ENCODE measurements at places on chromosomes 3 and 15.
A peak's percentile ranks its signal among the peaks of the same experiment; 100 is the strongest.

GRCh38 chr15:38683382-38684242, 119.0 kb upstream of the RASGRP1 start:
- DNase-seq: peak; percentile 21

DNA sequence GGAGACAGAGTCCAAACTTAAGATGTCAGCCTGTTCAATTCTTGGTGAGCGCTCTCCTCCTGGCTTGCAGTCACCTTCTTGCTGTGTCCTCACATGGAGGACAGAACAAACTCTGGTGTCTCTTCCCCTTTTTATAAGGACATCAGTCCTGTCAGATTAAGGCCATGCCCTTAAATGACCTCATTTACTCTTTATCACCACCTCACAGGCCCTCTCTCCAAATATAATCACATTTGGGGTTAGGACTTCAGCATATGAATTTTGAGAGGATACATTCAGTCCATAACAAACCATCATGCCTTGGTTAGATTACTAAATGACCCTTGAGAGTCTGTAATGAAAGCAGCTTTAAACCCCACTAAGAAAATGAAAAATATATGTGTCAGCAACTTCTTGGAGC, 175.2 kb downstream of the TAFA4 start:
- DNase-seq: no peak

- DNase-seq: no peak
These were observed 101.2 kb downstream of the NFKBIZ start for GRCh38 chr3:101950510-101950909.

- DNase-seq: no peak
These were observed 66.3 kb downstream of the TPRG1 start for GRCh38 chr3:189238071-189238470.

GRCh38 chr15:70647396-70647795, 116.0 kb downstream of the UACA start:
- DNase-seq: no peak

DNA sequence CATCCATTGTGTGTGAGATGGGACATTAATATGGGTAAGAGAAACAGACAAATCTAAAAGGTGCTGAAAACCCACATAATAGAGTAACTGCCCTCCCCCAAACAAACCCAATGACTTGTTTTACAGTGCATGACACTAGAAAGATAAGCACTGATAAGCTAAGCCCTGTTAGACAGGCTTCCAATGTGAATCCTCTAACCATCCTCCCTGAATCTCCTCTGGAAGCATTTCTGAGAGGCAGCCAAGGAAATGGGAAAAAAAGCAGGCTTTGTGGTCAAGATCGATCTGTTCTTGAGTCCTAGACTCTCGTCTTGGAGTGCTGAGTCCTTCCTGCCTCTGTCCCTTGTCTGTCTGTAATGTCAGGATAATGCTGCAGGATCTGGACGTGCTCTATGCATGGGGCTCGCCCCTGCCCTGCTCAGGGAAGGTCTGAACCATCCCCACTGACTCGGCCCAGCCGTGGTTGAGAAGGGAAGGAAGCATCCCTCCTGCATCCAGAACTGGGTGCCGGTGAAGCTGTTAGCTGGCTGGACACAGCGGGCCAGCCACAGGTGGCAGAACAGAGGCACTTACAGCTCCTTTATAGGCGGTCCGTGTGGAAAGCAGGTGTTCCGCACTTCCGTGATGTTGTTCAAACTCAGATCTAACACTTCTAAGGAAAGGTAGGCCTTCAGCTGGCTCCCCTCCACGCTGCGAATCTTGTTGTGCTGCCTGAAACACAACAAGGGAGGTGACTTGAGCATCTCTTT, 84.1 kb downstream of the LRIG1 start:
- DNase-seq: no peak

DNA sequence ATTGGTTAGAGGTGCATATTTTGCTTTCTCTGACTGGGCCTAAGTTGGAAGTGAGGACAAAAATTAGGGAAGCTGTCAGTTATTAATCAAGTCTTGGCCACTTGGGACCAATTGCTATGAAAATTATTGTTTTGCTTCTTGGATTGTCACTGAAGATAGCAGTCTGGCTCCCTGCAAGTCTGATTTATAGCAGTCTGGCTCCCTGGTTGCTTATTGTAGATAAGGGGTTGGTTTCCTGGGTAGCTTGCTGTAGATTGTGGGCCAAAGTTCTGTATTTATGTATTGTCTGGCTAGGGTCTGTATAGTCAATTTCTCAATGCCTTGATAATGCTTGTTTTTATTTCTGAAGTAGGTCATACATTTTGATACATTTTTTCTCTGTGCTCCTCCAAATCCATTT, 13.3 kb upstream of the DRD3 start:
- no peak for DNase-seq

DNA sequence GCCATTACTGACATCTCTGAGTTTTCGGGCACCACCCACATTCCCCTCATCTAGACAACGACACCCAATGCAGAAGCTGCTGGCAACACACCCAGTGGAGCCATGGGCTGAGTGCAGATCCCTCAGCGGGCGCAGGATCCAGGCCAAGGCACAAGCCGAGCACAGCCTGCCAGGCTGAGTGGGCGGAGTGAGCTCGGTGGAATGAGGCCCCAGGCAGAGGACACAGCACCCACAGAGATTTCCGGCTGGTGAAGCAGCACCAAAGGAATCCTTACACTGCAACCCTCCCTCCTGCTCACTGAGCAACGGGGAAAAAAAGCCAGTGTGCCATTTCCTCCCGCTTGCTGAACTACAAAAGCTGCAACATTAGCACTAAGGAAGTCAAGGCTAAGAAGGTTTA, 34.3 kb downstream of the ZMAT3 start:
- DNase-seq: no peak

DNA sequence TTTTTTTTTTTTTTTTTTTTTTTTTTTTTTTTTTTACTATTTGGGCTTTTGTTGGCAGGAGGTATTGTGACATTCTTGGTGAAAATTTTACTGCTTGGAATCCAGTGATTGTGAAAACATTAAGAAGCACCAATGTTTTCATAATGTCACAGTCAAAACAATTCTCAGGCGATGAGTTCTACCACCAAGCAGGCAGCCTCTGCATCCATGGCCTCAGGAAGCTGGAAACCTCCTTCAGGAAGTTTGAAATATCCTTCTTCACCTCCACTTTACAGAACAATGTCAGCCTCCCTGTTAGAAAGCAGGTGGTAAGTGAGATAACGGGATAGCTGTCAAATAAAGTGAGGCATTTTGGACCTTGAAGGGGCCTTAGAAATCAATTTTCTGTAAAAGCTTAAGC, 98.3 kb downstream of the MEX3B start:
- DNase-seq: no peak

GRCh38 chr15:67253549-67254237, 768 bp downstream of the AAGAB start:
- DNase-seq: no peak

GRCh38 chr3:178275793-178276192, 260.4 kb upstream of the KCNMB2 start:
- DNase-seq: no peak
